ENCODE measurements at places on chromosomes 6 and 20.

- no peak for DNase-seq
These were observed 58.6 kb downstream of the TGM2 start for GRCh38 chr20:38106461-38106860.

DNA sequence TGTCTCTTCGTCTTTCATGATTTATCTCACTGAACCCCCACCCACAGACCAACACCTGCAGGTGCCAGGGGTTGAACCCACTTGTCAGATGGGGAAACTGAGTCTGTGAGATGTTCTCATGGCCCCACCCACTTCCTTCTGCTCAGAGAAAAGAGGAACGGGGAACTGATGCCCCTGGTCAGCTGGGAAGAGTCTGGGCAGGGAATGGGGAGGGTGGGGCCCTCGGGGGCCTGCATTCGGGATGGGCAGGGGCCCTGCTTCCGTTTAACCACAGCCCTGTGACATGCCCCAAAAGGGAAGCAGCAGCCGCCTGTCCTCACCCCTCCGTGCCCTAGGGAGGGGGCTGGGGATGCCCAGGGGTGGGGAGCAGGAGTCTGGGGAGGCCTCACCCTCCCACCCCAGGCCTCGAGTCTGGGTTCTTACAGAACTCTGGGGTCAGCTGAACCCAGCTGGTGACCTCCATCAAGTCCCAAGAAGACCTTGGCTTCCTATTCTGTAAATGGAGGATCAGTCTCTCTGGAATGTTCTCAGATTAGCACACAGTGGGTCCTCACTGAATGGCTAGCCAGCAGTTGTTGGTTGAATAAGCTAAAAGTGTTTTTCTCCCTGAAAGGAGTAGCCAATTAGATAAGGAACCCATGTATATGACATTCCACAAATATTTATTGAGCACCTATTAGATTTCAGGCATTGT is 81.5 kb downstream of the CEBPB start:
- no peak for DNase-seq

GRCh38 chr6:13485923-13486562 is 1.4 kb downstream of the GFOD1 start:
- no peak for DNase-seq

- no peak for DNase-seq
These were observed 157.3 kb downstream of the BTBD9 start for GRCh38 chr6:38482466-38482865.

DNA sequence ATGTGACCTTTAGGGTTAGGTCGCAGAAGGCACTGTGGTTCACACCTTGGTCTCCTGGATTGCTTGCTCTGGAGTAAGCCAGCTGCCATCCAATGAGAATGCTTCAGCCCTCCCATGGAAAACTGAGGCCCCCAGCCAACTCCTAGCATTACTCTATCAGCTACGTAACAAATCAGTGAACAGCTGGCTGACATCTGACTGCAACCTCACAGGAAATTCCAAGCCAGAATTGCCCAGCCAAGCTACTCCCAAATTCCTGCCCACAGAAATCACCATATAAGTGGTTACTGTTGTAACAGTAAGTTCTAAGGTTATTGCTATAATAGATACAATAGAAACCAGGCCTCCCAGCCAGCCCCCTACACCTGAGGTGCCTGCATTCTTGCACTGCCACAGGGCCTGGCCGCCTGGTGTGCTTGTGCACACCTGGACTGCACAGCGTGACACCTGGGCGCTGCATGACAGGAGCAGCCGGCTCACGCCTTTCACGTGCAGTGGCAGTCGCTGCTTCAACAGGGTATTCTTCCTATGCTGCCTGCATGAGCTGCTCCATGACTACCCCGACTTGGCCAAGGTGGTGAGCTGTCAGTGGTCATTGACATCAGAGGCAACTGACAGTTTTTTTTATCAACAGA is 429.7 kb upstream of the RUNX2 start:
- DNase-seq = no peak

- DNase-seq = no peak
These were observed 24.2 kb upstream of the DOK5 start for GRCh38 chr20:54451171-54451570.

GRCh38 chr6:36850021-36850420 is 10.8 kb upstream of the CPNE5 start:
- DNase-seq = no peak

DNA sequence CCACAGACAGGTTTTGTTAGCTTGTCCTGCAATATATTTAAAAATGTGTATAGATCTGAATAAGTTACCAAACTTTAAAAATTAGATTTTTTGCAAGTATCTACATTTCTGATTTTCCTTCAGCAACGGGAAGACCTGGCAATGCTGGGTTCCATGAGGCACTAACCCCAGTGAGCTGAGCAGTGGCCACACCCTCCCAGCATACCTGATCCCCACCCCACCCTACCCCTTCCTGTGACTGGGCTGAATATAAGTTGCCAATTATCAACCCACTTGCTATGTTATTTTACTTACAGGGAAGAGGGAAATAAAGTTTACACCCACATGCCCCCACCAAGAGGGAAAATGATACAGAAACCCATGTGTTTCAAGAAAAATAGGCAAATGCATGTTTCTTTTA is 70.3 kb upstream of the RALGAPA2 start:
- DNase-seq = no peak

DNA sequence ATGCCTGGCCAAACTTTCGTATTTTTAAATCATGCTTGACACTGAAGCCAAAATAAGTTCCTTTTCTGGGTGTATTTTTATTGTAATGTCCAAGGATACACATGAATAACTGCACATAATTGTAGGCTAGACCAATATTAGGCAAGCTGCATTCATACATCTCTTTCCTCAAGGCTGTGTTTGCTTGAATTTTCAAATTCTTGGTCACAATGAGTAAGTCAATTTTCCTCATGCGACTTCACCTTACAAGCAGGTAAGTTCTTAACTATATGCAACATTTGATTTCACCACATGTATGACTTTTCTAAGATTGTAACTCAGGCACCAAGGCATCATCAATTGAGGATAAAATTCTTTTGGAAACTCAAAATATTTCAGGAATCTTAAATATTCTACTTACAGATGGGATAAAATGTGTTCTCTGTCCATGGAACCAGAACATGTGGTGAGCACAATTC is 112.4 kb upstream of the ZNF217 start:
- no peak for DNase-seq

- peak; percentile 22 for DNase-seq
These were observed 70.2 kb downstream of the HFE start for GRCh38 chr6:26157251-26158075.

- DNase-seq = no peak
These were observed 38.1 kb upstream of the BMP5 start for GRCh38 chr6:55913228-55914195.

DNA sequence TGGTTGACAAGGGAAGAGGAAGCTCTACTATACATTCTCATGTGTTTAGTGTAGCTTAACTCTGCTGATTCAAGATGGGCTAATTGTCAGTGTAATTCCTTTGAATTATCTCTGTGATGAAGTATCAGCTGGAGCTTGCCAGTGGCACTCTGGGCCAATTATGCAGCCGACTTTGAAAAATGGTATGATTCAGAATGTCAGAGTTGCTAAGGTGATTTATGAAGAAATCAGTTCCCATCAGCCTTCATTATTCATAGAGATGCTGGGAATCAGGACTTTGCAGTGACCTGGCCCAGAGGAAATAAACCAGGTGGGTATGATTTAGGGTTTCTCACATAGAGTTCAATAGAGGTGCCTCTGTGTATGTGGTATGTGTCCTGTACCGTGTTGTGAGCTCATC is 33.4 kb downstream of the KCNS1 start:
- no peak for DNase-seq

- no peak for DNase-seq
These were observed 1.4 kb upstream of the TRIM39 start for GRCh38 chr6:30325150-30325872.

GRCh38 chr20:8661229-8661952 is 407.5 kb upstream of the PLCB4 start:
- no peak for DNase-seq

DNA sequence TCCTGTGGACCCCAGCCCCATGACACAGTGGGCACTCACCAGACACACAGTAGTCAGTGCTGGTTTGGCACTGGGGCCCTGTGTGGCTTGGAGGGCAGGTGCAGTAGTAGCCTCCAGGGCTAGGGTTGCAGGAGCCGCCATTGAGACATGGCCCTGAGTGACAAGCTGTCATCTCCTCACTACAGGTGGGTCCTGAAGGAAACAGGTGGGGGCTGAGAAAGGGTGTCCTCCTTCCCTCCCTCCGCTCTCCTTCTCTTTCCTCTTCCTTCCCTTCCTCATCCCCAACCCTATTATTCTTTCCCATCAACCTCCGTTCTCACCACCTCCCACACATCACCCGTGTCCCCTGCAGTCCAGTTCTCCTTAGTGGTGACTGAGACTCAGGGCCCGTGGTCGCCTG is 10.2 kb downstream of the NOTCH4 start:
- no peak for DNase-seq

DNA sequence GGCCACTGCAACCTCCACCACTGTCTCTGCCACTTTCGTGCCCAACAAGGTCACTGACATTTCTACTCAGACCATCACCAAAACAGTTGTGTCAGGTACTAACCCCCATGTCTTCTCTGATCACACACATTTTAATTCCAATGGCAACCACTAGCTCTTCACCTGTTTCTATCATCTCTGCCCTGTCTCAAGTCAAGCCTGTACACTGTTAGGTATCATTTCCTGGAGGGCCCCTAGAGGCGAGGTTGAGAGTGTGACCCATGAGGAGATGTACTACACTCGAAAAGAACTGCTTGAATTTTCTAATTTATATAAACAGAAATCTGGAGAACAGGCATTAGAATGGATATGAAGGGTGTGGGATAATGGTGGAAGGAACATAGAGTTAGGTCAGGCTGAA is 17.4 kb upstream of the MUC21 start:
- DNase-seq = no peak

GRCh38 chr20:17533396-17533795 is 2.2 kb upstream of the BFSP1 start:
- no peak for DNase-seq

GRCh38 chr6:88296694-88297093 is 130.5 kb upstream of the CNR1 start:
- DNase-seq = no peak

DNA sequence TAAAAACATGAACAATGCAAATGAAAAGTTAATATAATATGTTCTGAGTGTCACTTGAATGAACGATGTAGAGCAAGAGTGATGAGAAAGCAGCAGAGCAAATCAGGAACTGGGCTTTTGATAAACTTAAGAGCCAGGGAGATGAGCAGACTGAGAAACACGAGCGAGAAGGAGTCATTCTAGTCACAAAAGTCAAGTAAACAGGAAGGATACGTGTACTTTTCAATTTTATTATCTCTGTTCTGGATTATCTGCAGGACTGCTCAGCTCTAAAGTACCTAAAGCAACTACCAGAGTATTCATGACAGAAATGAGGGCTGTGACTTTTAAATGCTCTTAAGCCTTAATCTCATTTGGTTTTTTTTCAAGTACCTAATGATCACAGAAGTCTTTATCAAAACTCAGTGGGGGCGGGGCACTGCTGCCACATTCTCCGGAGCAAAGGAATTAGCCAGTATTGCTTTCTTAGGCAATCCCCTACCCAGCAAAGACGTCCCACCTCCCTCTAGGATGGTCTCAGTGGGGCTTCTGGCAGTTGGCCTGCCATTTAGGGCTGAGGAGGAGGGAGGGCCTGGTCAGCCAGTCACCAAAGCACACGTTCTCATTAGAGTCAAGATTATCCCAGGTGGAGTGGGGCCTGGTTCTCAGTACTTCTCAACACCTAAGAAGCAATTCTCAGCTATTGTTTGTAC is 8.6 kb downstream of the MAN1A1 start:
- no peak for DNase-seq

DNA sequence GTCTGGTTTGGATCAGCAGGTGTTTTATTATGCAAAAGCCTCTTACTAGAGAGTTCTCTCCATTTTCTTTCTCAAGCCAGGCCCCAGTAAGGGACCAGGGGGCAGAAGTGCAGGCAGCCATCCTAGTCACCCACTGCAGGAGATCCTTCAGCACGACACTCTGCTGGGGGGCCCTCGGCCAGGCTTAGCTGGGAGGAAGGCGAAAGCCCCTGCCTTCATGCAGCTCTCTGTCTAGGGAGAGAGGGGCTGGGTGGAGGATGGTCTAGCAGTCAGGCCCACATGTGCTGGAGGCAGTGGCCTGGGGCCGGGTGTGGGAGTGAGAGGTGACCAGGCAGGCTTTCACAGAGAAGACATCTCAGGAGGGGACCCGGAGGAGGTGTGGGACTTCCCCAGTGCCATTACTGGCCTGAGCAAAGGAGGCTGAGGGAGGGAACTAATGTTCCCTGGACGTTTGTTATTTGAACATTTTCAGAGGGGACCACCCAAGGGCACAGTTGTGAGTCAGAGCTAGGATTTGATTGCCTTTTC is 33.5 kb upstream of the VSTM2L start:
- DNase-seq = no peak

DNA sequence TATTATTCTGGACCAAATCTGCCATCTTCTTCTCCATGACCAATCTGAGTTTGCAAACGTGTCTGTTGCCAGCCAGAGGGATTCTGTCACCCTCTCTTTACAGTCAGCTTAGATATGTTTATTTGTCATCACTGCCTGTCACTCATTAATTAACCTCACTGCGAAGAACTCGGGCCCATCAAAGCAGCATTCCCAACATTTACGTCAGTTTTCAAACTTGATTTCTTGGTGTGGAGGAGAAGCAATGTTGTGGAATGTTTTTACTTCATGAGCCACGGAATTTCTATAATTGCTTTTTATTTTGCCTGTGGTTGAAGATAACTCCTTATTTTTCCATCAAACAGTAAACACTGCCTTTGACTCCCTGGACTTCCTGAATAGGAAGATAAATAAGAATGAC is 91.8 kb upstream of the CNKSR3 start:
- no peak for DNase-seq

- DNase-seq = no peak
These were observed 88.1 kb downstream of the SNAP25 start for GRCh38 chr20:10306440-10307358.

GRCh38 chr20:36237477-36237876 is 1.2 kb downstream of the AAR2 start:
- DNase-seq = no peak

- no peak for DNase-seq
These were observed 110.7 kb downstream of the ZDHHC14 start for GRCh38 chr6:157491571-157492232.

DNA sequence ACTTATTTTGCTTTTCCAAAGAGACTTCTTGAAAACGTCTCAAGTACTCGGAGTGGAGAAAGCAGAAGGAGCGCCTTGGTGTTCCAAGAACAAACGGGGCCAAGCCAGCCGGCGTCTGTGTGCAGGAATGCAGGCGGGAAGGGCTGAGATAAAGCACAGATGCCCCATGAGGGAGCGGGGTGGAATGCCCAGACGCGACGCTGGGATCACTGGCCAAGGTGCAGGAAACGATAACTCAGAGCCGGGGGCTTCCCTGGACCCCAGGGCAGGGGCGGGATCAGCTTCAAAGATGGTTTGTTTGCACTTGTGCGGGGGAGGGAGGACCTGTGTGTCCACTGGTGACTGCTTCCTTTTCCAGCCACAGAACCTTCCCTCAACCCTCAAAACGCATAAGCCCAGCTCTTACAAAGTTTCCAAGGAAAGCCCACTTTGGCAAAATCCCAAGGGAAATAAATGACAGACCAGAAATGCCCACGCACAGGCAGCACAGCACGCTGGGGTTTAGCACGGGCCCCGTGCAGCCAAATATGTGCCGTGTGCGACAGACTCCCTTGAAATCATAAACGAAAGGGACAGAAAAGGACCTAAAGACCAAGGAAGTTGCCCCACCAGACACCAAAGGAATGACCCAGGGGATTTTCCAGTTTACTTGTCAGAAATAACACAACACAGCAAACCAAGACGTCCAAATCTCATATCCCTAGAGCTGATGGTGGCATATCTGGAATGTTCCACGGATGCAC is 113.9 kb downstream of the NFATC2 start:
- no peak for DNase-seq
